ENCODE measurements at places on chromosomes 5 and 9. TPM values are rescaled to one million over a fixed set of nuclear protein-coding genes. Genes with fewer than 3 reads are reported as not detected.

The SPRY4 gene
- 41.9 TPM for total RNA-seq

The SEC61B gene
- 324 TPM for total RNA-seq

The SLC36A2 gene
- not detected for total RNA-seq

The SIT1 gene
- not detected for total RNA-seq

DNA sequence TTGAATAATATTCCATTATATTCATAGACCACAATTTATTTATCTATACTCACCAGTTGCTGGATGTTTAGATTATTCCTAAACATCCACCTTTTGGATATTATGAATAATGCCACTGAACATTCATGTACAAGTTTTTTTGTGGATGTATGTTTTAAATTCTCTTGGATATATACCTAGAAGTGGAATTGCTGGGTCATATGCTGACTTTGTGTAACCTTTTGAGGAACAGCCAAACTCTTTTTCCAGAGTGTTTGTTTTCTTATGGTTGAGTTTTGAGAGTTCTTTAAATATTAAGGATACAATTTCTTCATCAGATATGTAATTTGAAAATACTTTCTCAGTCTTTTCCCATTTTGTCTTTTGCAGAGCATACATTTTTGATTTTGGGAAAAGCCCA, 2.7 kb downstream of the VPS13A start:
- no peaks in the 10 kb centered on the region for H3K27me3 ChIP-seq
- peaks cover 6% of the 10 kb centered on the region for H3K36me3 ChIP-seq
- H3K27ac ChIP-seq: peak overlapping the region; percentile 71
- peaks cover 14% of the 10 kb centered on the region for H3K4me1 ChIP-seq
- peak overlapping the region; percentile 96 for H3K4me3 ChIP-seq
- DNase-seq: no peak

- no peaks in the 10 kb centered on the region for H3K27me3 ChIP-seq
- peaks cover 32% of the 10 kb centered on the region for H3K36me3 ChIP-seq
- no peaks in the 10 kb centered on the region for H3K4me1 ChIP-seq
These were observed 25.5 kb upstream of the SLC6A3 start for GRCh38 chr5:1470762-1471211.

- H3K36me3 ChIP-seq: no peaks in the 10 kb centered on the region
- peaks cover 25% of the 10 kb centered on the region for H3K4me1 ChIP-seq
- H3K27me3 ChIP-seq: no peaks in the 10 kb centered on the region
- H3K4me3 ChIP-seq: no peak overlapping the region
These were observed 4.5 kb downstream of the NREP start for GRCh38 chr5:111752426-111752965.

DNA sequence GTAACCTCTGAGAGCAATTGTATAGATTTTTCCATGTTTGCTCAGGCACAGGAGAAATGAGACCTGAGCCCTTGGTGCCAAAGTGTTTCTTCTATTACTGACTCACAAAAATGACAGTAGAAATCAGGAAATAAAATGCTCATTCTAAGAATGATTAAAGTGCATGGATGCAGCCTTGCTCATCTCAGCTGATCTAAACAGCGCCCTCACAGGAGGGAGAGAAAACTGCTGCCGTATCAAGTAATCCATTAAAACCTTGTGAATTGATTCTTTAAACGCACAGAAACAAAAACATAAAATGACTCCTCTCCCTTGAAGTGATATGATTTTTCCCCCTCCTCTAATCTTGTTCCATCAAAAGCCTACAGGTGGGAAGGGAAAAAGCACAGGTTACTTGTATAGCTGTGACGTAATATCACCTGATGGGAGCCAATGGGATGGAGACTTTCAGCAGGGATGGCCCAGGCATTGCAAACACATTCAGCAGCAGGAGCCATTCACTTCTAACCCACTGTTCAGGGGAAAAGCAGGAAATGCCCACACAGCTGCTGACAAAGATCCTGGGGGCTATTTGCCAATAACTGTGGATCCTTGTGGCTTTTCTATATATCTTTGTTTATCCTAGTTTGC, 76.7 kb downstream of the PLCXD3 start:
- no peak overlapping the region for H3K4me3 ChIP-seq
- peak; percentile 9 for DNase-seq
- H3K36me3 ChIP-seq: no peaks in the 10 kb centered on the region

- no peaks in the 10 kb centered on the region for H3K36me3 ChIP-seq
- no peak for DNase-seq
- no peaks in the 10 kb centered on the region for H3K4me1 ChIP-seq
These were observed 159.1 kb upstream of the RGMB start for GRCh38 chr5:98614341-98614740.

DNA sequence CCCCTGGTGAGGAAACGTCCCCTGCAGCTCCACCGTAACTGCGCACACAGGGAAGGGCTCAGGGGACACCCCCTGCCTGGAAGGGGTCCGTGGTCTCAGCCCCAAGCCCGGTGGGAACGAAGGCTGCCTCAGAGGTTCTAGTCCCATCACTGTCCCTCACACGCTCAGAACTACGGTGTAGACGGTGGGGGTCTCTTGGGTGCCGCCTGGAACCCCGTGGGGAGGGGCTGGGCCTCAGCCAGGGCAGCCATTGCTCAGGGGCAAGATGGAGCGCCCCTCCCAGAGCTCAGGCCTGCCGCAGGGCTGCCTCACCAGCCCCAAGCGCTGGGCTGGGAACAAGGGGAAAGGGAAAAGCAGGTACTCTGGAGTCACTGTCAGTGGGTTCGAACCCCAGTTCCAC, 2.9 kb downstream of the AGPAT2 start:
- no peak overlapping the region for H3K27ac ChIP-seq
- H3K4me3 ChIP-seq: no peak overlapping the region
- H3K4me1 ChIP-seq: no peaks in the 10 kb centered on the region
- no peak for DNase-seq

DNA sequence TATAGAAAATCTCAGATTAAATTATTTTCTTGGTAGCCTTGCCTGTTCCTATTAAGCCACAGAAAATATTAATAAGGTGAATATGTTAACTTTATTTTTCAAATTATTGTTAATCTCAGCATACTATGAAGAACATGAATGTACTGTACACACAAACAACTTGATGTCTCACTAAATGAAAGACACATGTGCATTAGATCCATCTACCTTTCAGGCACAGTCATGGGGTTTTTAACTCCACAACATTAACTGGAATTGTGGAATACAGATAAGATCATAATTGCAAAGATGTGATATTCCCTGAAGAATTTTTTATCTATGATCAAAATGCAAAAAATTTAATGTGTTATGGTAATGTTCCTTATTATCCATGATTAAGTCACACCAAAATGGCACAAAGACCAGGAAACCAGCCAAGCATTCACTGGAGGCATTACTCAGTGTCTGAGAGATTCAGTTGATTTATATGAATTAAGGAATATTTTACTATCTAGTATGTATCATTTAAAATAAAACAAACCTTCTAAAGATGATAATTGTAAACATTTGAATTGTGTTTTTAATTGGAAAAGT, 150.0 kb upstream of the VCAN start:
- no peak overlapping the region for H3K27ac ChIP-seq
- H3K36me3 ChIP-seq: no peaks in the 10 kb centered on the region
- no peak overlapping the region for H3K4me3 ChIP-seq
- no peaks in the 10 kb centered on the region for H3K27me3 ChIP-seq
- peak; percentile 11 for DNase-seq

GRCh38 chr5:16704945-16705344, 88.1 kb upstream of the RETREG1 start:
- H3K27me3 ChIP-seq: no peaks in the 10 kb centered on the region
- no peak overlapping the region for H3K4me3 ChIP-seq
- H3K27ac ChIP-seq: no peak overlapping the region
- H3K4me1 ChIP-seq: no peaks in the 10 kb centered on the region
- no peak for DNase-seq

GRCh38 chr5:141952020-141952419, 6.0 kb downstream of the PCDH12 start:
- H3K4me1 ChIP-seq: no peaks in the 10 kb centered on the region
- no peak overlapping the region for H3K4me3 ChIP-seq
- no peaks in the 10 kb centered on the region for H3K36me3 ChIP-seq
- DNase-seq: no peak
- no peaks in the 10 kb centered on the region for H3K27me3 ChIP-seq

DNA sequence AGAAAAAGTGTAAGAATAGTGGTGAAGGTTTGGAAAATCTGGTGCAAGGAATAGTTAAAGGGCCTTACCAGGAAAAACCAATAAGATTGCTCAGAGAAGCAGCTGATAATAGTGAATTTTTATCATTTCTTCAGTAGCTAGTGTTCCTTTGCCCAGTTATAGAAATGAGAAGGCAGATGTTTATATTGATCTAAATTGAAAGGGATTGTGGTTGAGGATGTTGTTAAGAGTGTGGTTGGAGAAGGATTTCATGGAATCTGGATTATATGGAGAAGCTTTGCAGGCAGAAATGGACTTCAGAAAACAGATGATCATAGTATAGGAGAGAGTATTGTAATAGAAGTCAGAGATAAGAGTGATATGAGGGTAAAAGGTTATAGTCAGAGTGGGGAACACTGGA, 102.6 kb downstream of the XRCC4 start:
- H3K27ac ChIP-seq: no peak overlapping the region
- no peaks in the 10 kb centered on the region for H3K4me1 ChIP-seq
- no peak overlapping the region for H3K4me3 ChIP-seq
- no peaks in the 10 kb centered on the region for H3K27me3 ChIP-seq
- no peaks in the 10 kb centered on the region for H3K36me3 ChIP-seq

DNA sequence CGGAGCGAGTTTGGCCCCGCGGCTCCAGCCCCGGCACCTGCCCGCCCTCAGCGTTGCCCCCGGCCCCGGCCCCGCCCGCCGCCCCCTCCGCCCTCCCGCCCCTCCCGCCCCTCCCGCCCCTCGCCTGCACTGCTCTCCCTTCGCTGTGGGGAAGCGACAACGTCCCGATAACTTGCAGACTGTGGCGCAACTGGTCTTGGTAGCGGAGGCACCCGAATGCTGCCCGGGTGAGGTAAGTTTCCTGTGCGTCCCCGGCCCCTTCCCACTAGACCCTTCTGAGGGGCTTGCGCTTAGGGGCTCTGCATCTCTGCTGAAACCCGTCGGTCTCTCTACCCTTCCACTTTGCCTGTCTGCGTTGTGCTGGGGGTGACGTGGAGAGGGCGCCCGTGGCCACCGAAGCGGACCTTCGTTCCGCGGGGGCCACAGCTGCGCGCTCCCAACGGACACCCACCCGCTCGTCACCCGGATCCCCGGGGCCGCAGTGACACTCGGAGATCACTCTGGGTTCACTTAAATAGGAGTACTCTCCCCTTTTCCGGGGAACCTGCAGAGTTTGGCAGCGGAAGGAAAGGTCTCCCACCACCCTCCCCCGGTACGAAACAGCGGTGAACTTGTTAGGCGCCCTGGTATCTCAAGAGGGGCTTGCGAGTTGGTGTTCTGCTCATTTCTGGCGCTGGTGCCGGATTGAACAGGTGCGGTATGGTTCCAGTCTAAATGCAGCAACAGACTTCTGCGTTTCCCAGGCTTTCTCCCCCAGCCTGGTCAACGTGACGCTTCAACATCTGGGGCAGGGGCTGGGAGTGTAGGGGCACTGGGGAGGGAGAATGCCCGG, 707 bp downstream of the PIP5K1B start:
- DNase-seq: no peak
- H3K4me3 ChIP-seq: peak overlapping the region; percentile 64
- H3K36me3 ChIP-seq: no peaks in the 10 kb centered on the region
- peaks cover 87% of the 10 kb centered on the region for H3K27me3 ChIP-seq
- no peak overlapping the region for H3K27ac ChIP-seq

- H3K4me1 ChIP-seq: no peaks in the 10 kb centered on the region
- H3K27me3 ChIP-seq: peaks cover 67% of the 10 kb centered on the region
- H3K27ac ChIP-seq: no peak overlapping the region
These were observed 54.4 kb upstream of the FCN1 start for GRCh38 chr9:134972140-134972539.

DNA sequence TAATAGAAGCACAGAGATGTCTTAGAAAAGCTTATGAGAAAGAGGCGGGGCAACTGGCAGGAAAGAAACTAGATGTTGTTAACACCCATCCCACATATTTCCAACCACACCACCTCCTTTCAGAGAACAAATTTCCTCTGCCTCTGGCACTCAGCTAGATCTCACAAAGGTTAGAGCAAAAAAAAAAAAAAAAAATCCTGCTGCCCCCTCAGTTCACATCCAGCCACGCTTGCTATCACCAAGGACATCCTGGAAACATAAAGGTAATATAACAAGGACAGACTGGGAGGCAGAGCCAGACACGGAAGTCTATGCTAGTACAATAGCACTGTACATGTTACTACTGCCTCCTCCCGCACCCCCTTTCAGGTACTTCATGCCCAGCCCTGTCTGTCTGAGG, 238.0 kb upstream of the PTGER4 start:
- peaks cover 4% of the 10 kb centered on the region for H3K4me1 ChIP-seq
- no peak overlapping the region for H3K27ac ChIP-seq
- H3K27me3 ChIP-seq: no peaks in the 10 kb centered on the region
- H3K36me3 ChIP-seq: no peaks in the 10 kb centered on the region
- H3K4me3 ChIP-seq: no peak overlapping the region
- DNase-seq: no peak

DNA sequence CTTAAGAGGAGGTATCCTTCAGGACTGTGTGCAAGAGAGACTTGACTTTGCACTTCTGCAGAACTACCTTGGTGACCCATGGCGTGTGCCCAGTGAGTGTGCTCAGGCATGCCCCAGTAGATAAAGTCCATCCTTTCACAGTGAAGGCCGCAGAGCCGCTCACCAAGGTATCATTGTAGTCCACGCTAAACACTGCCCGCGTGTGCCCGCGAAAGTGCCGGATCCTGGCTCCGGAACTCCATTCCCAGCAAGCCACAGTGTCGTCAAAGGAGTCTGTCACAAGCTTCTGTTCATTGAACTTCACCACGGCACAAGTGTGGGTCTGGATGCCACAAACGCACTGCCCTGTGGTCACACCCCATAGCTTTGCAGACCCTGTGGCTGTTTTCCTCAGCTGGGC, 3.3 kb upstream of the GRM6 start:
- H3K27me3 ChIP-seq: no peaks in the 10 kb centered on the region
- no peak for DNase-seq
- H3K4me3 ChIP-seq: no peak overlapping the region
- H3K4me1 ChIP-seq: no peaks in the 10 kb centered on the region

DNA sequence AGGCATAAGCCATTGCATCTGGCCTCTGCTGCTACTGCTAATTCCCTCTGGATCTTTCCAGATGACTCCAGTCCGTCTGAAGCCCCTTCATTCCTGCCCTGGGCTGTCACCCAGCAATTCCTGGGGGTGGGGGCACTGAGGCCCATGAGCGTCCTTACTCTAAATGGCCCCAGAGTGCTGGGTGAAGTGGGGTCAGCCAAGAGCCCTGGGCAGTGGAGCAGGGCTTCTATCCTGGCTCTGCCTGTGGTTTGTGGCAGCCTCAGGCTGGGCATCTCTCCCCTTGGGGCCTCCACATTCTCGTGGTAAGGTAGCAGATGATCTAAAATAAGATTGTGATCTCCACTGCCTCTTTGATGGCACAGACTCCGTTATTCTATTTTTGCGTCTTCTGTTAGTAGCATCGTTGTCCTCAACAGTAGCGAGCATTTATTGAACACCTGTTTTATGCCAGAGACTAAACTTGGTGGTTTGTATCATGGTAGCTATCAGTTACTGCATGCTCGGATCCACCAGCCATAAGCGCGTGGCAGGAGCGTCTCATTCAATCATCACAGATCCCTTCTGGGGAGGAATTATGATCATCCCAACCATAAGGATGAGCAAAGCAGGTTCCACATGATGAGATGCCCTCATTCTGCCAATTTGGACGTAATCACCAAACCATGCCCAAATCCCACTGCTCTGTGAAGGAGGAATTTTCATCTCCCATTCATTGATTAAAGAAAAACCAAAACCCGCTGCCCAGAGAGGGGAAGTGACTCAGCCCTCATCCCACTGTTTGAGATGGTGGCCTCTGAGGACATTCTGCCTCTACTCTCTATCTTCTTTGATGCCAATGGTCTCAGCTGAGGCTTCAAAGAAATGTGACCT, 21.9 kb upstream of the DUSP1 start:
- H3K4me1 ChIP-seq: peaks cover 28% of the 10 kb centered on the region
- DNase-seq: no peak
- H3K36me3 ChIP-seq: no peaks in the 10 kb centered on the region
- no peaks in the 10 kb centered on the region for H3K27me3 ChIP-seq
